SK-MEL-5 (cell line): ENCODE measurements at places on chromosomes 12 and 14. TPM values are rescaled to one million over a fixed set of nuclear protein-coding genes. Genes with fewer than 3 reads are reported as not detected.
A peak's percentile ranks its signal among the peaks of the same experiment; 100 is the strongest.

The NFE2 gene
- 0.32 TPM in 1 of 2 replicates, not detected in the other for total RNA-seq

DNA sequence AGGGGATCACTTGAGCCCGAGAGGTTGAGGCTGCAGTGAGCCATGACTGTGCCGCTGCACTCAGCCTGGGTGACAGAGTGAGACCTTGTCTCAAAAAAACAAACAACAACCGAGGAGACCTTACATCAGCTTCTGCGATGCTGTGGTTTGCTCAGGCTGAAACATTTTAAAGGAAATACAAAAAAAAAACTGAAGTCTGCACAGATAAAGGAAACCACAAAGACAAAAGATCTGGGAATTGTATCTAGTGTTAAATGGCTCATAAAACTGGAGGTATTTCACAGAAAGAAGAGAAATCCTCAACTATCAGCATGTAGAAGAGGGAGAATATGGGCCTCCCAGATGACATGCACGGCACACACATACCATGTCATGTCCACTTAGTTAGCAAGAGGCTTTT, 60.3 kb upstream of the VPS33A start:
- no peak for DNase-seq

- DNase-seq = no peak
These were observed 361.9 kb upstream of the FKBP4 start for GRCh38 chr12:2432856-2433255.

GRCh38 chr12:53063708-53064612, 14.1 kb downstream of the TNS2 start:
- DNase-seq = no peak

The AKAP3 gene
- total RNA-seq = 0.75 and 0.79 TPM in 2 replicates

The ANAPC7 gene
- total RNA-seq = 88.3 and 91.8 TPM in 2 replicates

The ARMH4 gene
- 2.9 and 3.1 TPM in 2 replicates for total RNA-seq

- no peak for DNase-seq
These were observed 103.5 kb upstream of the BCAT1 start for GRCh38 chr12:25052196-25052913.

The DNAH10 gene
- total RNA-seq = 3.4 and 3.9 TPM in 2 replicates

GRCh38 chr12:117522559-117522958, 161.1 kb upstream of the NOS1 start:
- no peak for DNase-seq

DNA sequence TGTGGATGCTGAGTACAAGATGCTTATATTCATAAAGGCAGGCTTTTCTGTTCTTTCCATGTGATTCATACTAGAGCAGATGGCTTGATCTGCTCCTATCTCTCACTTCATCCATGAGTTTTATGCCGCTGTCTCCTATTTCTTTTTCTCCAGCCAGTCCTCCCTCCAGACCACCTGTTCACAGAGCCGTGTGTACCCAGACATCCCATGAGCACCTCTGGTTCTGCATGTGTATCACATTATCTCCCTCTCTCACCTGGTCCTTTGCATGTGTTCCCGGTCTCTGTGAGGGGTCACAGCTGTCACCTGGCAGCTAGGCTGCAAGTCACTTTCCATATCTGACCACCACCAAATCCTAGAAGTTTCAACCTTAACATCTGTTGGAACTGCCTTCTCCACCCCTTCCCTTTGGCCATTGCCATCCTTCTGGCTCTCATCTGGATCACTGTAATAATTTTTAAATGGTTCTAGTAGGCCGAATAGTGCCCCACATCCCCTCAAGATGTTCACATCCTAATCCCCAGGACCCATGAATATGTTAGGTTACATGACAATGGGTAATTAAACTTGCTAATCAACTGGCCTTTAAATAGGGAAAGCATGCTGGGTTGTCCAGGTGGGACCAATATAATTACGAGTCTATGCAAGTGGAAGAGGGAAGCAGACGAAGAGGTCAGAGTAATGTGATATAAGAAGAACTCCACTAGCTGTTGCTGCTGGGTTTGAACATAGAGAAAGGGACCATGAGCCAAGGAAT, 168.1 kb downstream of the SNAPC1 start:
- DNase-seq = no peak

GRCh38 chr12:130161261-130162243, 712 bp upstream of the FZD10 start:
- no peak for DNase-seq

- DNase-seq = no peak
These were observed 118.4 kb downstream of the PPHLN1 start for GRCh38 chr12:42444192-42444943.

- no peak for DNase-seq
These were observed 49.7 kb upstream of the SAV1 start for GRCh38 chr14:50717811-50718210.

DNA sequence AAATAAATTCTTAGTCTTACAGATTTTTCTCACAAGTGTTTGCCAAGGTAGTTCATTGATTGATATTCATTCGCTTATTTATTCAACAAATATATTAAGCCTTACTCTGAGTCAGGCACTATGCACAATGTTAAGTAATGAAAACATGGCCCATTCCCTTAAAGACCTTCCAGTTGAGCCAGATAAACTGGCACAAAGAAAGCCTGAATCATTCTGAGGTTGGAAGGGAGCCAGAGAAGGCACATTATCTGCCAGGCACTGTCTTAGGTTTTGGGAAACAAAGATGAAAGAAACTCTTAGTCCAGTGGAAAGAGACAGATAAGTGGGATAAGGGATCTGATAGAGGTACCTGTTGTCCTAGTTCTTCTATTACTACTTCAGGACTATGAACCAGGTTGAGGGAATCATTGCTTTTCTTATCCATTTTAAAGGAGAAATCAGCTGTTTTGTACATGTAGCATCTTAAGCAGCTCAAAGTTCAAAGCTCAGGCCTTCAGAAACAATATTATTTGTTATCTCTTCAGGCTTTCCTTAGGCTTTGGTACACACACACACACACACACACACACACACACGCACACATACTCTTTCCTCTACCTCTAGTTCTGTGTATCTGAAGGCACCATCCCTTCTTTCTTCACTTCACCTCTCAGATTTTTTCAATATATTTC, 27.0 kb downstream of the PDE6H start:
- peak; percentile 46 for DNase-seq

GRCh38 chr14:44962334-44963043, 499 bp downstream of the TOGARAM1 start:
- peak; percentile 6 for DNase-seq

The FGF6 gene
- total RNA-seq = not detected in 2 replicates

The POLE gene
- 13.2 and 23.2 TPM in 2 replicates for total RNA-seq

- no peak for DNase-seq
These were observed 19.4 kb upstream of the SELPLG start for GRCh38 chr12:108653082-108653516.

The ACSM4 gene
- not detected in 2 replicates for total RNA-seq

The EID3 gene
- total RNA-seq = 2.1 and 3.0 TPM in 2 replicates

The NYNRIN gene
- total RNA-seq = 0.05 TPM in 1 of 2 replicates, not detected in the other

DNA sequence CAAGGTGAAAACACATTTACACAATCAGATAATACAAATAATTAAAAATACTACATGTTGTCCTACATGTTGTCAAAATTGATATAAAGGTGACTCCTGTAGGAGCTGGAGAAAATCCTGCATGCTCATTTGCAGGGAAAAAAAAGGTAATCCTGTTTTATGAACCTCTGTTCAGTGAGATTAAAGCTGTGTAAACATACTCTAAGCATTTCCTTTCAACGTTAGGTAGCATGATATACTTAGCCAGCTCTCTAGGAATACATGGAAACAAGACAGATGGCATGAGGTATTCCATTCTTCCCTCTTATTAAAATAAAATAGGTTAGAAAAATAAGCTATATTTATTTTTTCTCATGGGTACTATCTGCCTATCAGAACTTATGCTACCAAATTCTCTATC, 635.7 kb upstream of the FLRT2 start:
- no peak for DNase-seq

DNA sequence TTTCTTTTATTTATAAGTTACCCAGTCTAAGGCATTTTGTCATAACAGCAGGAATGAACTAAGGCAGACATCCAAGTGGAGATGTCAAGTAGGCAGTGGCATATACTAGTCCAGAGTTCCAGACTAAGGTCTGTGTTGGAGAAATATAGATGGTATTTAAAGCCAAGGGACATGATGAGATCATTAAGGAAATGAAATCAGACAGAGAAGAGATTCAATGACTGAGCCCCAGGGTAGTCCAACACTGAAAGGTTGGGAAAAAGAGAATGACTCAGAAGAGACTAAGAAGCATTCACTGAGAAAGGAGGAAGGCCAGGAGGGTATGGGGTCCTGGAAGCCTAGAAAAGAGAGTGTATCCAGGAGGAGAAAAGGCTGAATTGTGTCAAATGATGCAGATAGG, 442.2 kb upstream of the CCDC196 start:
- peak; percentile 68 for DNase-seq

The CCDC91 gene
- total RNA-seq = 22.7 and 36.6 TPM in 2 replicates

GRCh38 chr14:104895207-104895785, 29.4 kb upstream of the PLD4 start:
- no peak for DNase-seq

The ADAMTS20 gene
- total RNA-seq = 0.18 and 0.24 TPM in 2 replicates

DNA sequence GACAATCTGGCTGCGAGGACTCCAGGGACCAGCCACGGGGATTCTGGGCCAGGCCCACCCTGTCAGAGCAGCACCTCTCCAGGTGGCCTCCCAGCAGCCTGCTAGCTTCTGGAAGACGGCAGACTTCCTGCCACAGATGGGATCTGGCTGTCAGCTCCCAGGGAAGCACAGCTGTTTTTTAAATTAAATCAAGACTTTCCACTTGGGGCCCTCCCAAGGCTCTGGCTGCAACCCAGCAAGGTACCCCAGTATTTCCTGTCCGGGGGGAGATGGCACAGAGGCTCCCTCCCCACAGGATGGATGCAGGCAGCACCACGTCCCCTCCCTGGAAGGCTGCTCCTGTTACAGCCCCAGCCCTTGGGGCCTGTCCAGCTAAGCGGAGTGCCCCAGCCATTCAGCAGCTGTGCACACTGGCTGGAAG, 56.9 kb downstream of the ACTN1 start:
- DNase-seq = no peak

GRCh38 chr14:68337279-68337678, 455.6 kb downstream of the ZFP36L1 start:
- DNase-seq = no peak

The PXN gene
- 22.0 and 26.1 TPM in 2 replicates for total RNA-seq

DNA sequence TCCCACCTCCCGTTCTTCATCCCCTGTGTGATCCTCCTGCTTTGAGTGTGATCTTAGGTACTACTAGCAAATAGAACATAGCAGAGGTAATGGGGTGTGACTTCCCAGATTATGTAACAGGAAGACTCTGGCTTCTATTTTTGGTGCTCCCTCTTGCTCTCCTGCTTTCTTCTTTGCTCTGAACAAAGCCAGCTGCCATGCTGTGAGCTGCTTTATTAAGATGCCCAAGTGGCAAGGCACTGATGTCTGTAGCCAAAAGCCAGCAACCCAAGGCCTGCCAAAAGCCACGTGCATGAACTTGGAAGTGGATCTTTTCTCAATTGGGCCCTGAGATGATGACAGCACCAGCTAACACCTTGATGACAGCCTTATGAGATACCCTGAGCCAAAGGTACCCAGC, 5.8 kb upstream of the MFAP5 start:
- no peak for DNase-seq

DNA sequence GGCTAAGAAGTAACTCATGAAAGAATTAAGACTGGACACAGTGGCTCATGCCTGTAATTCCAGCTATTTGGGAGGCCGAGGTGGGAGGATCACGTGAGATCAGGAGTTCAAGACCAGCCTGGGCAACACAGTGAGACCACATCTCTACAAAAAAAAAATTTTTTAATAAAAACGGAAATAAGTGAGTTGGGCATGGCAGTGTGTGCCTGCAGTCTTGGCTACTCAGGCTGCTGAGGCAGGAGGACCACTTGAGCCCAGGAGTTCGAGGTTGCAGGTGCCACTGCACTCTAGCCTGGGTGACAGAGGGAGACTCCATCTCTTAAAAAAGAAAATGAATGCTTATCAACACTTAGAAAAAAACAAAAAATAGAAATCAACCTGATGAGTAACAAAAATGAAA, 117.7 kb downstream of the CALM1 start:
- no peak for DNase-seq

GRCh38 chr14:36785511-36785910, 123.9 kb downstream of the PAX9 start:
- no peak for DNase-seq

GRCh38 chr12:1702713-1703112, 11.8 kb downstream of the ADIPOR2 start:
- no peak for DNase-seq

The SLC6A12 gene
- total RNA-seq = 1.4 and 1.6 TPM in 2 replicates

The GUCY2C gene
- total RNA-seq = 0.03 and 0.11 TPM in 2 replicates

DNA sequence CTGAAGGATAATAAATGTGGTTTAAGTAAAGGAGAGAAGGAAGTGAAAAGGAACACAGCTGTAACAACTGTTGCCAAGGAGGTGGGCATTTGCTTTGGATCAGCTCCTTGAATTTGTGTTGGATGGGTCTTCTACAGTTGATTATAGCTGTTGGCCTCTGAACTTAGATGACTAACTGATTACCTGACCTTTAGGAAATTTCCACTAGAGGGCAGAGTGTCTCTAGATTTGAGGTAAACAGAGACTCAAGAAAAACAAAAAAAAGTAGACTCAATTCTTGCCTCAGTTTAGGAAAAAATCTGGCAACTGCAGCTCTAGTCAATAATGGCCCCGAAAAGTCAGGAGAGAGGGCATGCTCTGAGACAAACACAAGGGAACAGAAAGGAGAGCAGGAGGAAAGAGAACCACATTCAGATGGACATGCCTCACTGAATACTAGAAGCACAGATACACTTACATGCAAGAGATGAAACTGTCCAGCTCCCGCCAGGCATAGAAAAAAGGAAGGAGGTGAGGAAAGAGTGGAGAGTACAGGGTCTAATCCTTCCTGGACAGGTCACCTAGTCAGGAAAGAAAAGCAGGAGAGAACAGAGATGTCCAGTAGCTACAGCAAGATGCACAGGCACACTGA, 20.6 kb downstream of the COX14 start:
- DNase-seq = peak; percentile 71

The ZC2HC1C gene
- total RNA-seq = 3.9 and 4.6 TPM in 2 replicates

DNA sequence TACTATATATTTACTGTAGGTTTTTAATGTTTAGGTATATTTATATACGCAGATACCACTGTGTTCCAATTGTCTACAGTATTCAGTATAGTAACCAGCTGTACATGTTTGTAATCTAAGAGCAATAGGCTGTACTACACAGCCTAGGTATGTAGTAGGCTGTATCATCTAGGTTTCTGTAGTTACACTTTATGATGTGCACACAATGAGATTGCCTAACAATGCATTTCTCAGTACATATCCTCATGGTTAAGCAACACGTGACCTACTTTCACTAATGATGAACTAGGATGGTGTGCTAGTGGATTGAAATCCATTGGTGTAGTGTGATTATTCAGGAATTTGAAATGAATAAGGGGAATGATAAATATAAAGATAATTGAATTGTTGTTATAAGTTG, 77.7 kb downstream of the ETNK1 start:
- no peak for DNase-seq
